ENCODE measurements at places on chromosomes 2 and 18. TPM values are rescaled to one million over a fixed set of nuclear protein-coding genes. Genes with fewer than 3 reads are reported as not detected.

Gene PTRHD1
- 30.6 TPM for total RNA-seq

Gene MAP2
- 3.2 TPM for total RNA-seq

- no peak for DNase-seq
These were observed 299.0 kb upstream of the HS6ST1 start for GRCh38 chr2:128617661-128618060.

DNA sequence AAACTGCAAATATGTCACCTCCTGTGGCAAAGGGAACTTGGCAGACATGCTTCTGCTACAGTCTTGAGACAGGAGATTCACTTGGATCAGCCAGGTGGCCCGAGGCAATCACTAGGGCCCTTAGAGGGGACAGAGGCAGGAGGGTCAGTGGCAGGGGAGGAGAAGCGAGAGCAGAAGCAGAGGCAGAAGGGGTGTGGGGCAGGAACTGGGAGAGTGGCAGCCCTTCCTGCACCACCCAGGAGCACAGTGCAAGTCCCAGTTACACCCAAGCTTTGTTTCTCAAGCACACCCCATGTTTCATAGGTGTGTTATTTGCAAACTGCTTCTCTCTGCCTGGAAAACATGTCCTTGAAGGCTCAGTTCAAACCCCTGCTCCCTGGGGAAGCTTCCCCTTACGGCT is 309.7 kb upstream of the MYT1L start:
- DNase-seq, result no peak

DNA sequence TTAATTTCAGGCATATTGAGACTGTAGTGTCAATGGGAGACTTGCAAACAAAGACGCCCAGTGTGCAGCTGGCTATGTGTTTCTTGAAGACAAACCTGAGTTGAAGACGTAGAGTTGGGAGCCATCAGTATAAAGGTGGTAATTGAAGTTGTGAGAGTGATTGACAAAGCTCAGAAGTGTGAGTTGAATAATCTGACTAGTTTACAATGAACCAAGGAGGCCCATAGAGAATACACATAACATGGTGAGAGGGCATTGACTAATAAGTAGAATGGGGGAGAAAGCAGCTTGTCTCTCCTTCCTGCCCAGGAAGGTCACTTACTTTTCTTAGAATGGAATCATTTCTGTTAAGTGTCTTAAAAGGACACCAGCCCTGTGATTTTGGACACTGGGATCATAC is 14.1 kb downstream of the SP110 start:
- no peak for DNase-seq

DNA sequence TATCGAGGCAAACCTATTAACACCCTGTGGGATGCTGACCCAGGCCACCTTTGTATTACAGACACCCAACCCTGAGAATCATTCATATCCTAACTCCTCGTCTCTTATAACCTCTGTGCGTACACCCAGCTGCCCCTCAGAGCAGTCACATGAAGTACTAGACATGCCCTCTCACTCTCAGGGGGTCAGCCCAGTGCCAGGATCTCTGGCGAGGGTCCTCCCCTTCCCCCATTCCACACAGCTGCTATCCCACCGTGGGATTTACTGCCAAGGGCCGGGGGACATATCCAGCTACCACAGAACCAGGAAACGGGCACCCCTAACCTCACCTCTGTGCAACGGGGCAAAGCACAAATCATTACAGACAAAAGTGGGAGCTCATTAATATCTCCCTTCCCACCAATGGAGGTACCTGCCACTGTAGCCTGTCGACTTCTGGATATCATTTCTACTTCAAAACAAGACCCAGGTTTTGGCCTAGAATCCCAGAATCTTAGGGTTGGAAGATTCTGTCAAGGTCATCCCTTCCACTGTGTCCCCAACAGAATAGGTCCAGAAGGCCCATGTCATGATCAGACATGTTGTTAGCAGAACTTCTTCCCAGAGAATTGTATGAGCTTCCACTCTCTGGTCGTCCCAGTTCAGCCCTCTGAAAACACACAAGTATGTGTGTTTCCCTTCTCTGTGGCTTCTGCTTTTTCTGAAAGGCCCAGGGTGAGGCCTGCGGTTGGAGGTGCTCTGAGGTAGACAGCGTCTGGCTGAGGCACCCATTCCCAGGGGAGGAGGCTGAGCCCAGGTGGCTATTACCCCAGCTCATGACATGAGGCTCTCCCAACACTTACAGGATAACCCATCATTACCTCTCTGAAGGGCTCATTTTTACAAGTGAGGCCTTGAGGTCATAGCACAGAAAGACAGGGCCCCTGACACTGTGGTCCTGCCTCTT is 1.7 kb downstream of the TMBIM1 start:
- peak; percentile 58 for DNase-seq

Gene ICA1L
- 4.4 TPM for total RNA-seq

Gene HTR2B
- 0.40 TPM for total RNA-seq

All from transverse colon (tissue), 4 donors.